ENCODE measurements at places on chromosomes 1 and 21. TPM values are rescaled to one million over a fixed set of nuclear protein-coding genes. Genes with fewer than 3 reads are reported as not detected.

- peak overlapping the region; percentile 92 for H3K4me3 ChIP-seq
- no peaks in the 10 kb centered on the region for H3K36me3 ChIP-seq
- no peak for DNase-seq
- H3K4me1 ChIP-seq: peaks cover 21% of the 10 kb centered on the region
- no peak overlapping the region for H3K27ac ChIP-seq
Observed at GRCh38 chr1:53016705-53017104, 45.3 kb upstream of the PODN start.

The BRINP3 gene
- total RNA-seq: not detected

DNA sequence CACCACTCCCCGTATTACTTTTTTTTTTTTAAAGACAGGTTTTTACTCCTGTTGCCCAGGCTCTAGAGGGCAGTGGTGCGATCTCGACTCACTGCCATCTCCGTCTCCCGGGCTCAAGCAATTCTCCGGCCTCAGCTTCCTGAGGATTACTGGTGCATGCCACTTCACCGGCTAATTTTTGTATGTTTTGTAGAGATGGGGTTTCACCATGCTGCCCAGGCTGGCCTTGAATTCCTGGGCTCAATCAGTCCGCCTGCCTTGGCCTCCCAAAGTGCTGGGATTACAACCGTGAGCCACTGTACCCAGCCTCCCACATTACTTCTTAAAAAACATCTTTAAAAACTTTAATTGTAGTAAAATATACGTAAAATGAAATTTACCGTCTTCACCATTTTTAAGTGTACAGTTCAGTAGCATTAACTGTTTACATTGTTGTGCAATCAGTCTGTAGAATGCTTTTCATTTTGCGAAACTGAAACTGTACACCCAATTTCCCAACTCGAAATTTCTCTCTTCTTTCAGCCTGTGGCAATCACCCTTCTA is 77.0 kb downstream of the ZMYM4 start:
- H3K27ac ChIP-seq: peak overlapping the region; percentile 81
- no peaks in the 10 kb centered on the region for H3K36me3 ChIP-seq
- DNase-seq: peak; percentile 75
- H3K4me1 ChIP-seq: peaks cover 23% of the 10 kb centered on the region
- H3K4me3 ChIP-seq: peak overlapping the region; percentile 60
- H3K27me3 ChIP-seq: no peaks in the 10 kb centered on the region

DNA sequence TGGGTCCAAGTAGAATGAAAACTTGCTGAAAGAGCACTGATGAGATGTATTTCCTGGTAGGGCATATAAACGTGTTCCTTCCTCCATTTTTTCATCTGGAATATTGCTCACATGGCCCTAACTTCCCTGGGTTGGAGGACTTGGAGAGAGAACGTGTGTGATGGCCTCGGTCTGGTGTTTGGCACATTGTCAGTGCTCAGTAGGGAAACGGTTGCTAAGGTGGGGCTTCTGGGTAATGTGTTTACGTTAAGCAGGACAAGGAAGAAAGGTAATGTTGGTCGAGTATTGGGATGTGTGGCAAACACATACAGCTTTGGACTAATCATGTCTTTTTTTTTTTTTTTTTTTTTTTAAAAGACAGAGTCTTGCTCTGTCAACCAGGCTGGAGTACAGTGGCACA is 6.2 kb downstream of the TTF2 start:
- no peaks in the 10 kb centered on the region for H3K27me3 ChIP-seq
- H3K4me1 ChIP-seq: peaks cover 8% of the 10 kb centered on the region
- H3K27ac ChIP-seq: no peak overlapping the region
- DNase-seq: no peak
- H3K4me3 ChIP-seq: no peak overlapping the region
- no peaks in the 10 kb centered on the region for H3K36me3 ChIP-seq

DNA sequence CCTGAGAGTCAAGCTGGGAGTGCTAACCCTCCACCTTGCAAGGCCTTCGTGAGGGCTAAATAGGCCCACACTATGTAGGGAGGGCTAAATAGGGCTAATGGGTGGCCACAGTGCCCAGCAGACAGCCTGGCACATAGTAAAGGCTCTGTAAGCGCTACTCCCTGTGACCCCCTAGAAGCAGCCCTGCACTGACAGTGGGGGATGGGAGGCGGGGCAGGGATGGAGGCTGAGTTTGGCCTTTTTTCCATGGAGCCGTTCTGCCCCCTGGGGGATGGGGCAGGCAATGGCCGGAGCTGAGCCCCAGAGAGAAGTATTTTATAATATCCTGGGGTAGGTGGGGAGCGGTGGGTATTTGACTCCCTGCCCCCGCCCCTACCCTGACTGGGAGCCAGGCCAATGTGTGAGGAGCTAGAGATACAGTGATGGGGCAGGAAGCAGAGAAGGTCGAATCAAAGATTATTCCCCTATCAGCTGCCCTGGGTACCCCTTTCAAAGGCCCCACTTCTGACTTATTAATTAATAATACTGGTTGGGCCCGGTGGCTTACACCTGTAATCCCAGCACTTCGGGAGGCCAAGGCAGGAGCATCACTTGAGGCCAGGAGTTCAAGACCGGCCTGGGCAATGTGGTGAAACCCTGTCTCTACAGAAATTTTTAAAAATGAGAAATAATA is 42.3 kb downstream of the LACTBL1 start:
- peaks cover 7% of the 10 kb centered on the region for H3K27me3 ChIP-seq
- no peaks in the 10 kb centered on the region for H3K4me1 ChIP-seq
- H3K4me3 ChIP-seq: no peak overlapping the region
- no peak overlapping the region for H3K27ac ChIP-seq
- no peaks in the 10 kb centered on the region for H3K36me3 ChIP-seq

DNA sequence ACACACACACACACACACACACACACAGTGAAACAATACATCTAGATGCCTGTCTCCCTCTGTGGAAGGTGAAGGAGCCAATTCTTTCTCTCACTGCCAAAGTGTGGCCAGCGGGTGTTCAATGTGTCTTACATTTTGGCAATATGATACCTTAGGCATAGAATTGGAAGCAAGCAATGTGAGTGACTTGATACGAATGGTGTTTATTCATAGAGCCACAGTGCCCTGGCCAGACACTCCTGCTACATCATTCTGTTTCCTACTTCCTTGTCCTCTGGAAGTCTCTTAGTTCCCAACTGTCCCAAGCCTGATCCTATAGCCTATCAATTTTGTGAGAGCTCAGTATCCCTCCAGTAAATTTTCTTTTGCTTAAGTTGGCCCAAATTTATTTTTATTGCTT is 170.0 kb upstream of the L1TD1 start:
- H3K4me1 ChIP-seq: peaks cover 6% of the 10 kb centered on the region
- DNase-seq: no peak
- no peaks in the 10 kb centered on the region for H3K27me3 ChIP-seq
- H3K36me3 ChIP-seq: no peaks in the 10 kb centered on the region
- no peak overlapping the region for H3K27ac ChIP-seq

DNA sequence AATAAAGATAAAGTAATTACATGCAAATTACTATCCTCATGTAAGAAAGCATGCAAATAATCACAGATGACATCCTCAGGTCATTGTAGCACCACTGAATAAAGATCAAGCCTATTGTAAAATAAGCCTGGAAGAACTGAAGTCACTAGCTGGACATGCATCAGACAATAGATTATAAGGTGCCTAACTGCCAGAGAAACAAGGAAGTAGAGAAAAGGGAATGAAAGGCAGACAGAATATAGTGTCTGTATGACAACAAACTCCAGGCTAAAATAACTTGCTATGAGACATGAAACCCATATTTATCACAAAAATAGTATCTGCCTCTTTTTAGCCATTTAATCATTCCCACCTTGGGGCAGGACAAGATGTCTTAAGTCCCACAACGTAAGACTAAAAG is 108.7 kb downstream of the ENAH start:
- H3K4me1 ChIP-seq: no peaks in the 10 kb centered on the region
- H3K27me3 ChIP-seq: no peaks in the 10 kb centered on the region
- H3K27ac ChIP-seq: no peak overlapping the region
- no peak for DNase-seq
- H3K36me3 ChIP-seq: peaks cover 7% of the 10 kb centered on the region

GRCh38 chr1:227532019-227532619 is 31.2 kb upstream of the ZNF678 start:
- H3K36me3 ChIP-seq: no peaks in the 10 kb centered on the region
- no peak overlapping the region for H3K27ac ChIP-seq
- H3K27me3 ChIP-seq: no peaks in the 10 kb centered on the region
- DNase-seq: no peak

DNA sequence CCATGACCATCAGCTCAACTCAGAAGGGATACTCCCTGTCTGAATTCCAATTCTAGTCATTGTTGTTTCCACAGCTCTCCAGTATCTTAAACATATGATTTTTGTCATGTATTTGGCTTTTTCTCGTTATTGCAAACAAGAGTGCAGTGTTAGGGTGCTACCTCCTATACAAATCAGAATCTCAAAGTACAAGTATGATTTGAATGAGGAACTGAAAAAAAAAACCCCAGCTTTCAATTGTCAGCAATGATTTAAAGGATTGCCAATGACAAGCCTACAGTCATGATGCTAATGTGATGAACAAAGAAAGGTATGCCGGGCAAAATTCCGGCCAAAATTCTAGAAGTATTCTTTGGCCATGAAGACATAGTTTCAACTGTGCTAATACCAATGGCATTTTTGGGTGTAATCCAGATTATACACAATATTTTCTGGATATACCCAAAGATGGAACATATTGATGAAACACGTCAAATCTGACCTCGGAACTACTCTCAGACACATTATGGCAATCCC is 14.9 kb downstream of the TMEM35B start:
- H3K27me3 ChIP-seq: no peaks in the 10 kb centered on the region
- no peak overlapping the region for H3K4me3 ChIP-seq
- DNase-seq: no peak
- peaks cover 13% of the 10 kb centered on the region for H3K4me1 ChIP-seq
- H3K36me3 ChIP-seq: no peaks in the 10 kb centered on the region

GRCh38 chr1:94919241-94920030 is 7.5 kb downstream of the CNN3 start:
- no peak overlapping the region for H3K4me3 ChIP-seq
- no peak for DNase-seq
- H3K27ac ChIP-seq: peak overlapping the region; percentile 42
- H3K4me1 ChIP-seq: peaks cover 63% of the 10 kb centered on the region

The GABRD gene
- total RNA-seq: not detected

GRCh38 chr1:44217809-44218410 is 4.6 kb downstream of the DMAP1 start:
- H3K27me3 ChIP-seq: no peaks in the 10 kb centered on the region
- peak overlapping the region; percentile 56 for H3K27ac ChIP-seq
- peak; percentile 81 for DNase-seq
- peaks cover 20% of the 10 kb centered on the region for H3K36me3 ChIP-seq
- H3K4me1 ChIP-seq: peaks cover 27% of the 10 kb centered on the region

The CDA gene
- total RNA-seq: 0.66 TPM

The LAMB3 gene
- 0.10 TPM for total RNA-seq

DNA sequence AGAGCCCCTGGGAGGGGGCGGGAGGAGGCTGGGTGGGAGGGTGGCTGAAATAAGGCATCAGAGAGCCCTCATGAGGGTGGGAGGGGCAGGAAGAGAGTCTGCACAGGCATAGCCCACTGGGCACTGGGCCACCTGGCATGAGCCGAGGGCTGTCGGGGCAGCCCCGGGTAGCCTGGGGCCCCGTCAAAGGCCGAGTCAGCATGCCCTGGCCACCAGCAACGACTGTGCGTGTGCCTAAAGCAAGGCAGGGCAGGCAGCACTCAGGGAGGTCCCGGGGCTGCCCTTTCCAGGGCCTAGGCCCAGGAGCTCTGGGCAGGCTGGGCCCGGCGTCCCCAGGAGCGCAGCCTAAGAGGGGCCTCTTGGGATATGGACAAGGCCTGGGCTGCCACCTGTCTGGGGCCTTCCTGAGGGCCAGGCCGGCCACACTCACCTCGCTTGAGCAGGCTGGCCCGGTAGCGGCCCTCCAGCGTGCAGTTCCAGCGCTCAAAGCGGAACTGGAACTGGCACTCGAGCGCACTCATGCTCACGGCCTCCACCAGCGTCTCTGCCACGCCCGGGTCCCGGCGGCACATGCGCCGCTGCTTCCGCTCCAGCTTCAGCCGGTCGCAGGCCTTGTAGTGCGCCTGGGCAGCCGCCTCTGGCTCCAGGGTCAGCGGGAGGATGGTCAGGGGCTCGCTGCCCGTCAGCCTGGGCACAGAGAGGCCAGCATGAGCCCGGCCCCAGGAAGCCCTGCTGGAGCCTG is 22.7 kb downstream of the WNT9A start:
- H3K27ac ChIP-seq: no peak overlapping the region
- peaks cover 16% of the 10 kb centered on the region for H3K27me3 ChIP-seq
- no peak for DNase-seq
- H3K4me1 ChIP-seq: no peaks in the 10 kb centered on the region
- no peak overlapping the region for H3K4me3 ChIP-seq

- no peak overlapping the region for H3K4me3 ChIP-seq
- H3K27ac ChIP-seq: no peak overlapping the region
- H3K27me3 ChIP-seq: no peaks in the 10 kb centered on the region
- H3K4me1 ChIP-seq: no peaks in the 10 kb centered on the region
- DNase-seq: no peak
Observed at GRCh38 chr1:184558691-184559090, 171.9 kb downstream of the C1orf21 start.

DNA sequence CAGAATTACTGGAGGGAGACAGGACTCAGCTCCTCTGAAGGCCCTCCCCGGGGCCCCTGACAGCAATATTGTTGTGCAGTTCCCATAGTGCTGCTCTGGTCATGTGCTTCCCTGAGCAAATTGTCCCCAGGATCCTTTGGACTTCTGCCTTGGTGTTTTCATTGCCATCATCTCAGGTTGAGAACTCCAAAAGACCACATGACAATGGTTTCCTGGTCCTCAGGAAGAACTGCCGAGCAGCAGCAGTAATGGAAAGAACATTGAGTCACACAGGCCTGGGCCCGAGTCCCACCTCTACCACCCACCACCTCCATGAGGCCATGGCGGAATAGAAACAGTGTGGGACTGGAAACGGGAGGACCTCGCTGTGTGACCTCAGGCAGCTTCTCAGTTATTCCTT is 6.3 kb upstream of the CTTNBP2NL start:
- no peak overlapping the region for H3K27ac ChIP-seq
- no peak overlapping the region for H3K4me3 ChIP-seq
- no peaks in the 10 kb centered on the region for H3K27me3 ChIP-seq
- H3K4me1 ChIP-seq: peaks cover 65% of the 10 kb centered on the region

The RYR2 gene
- not detected for total RNA-seq

The CLCNKB gene
- total RNA-seq: not detected

The LINGO4 gene
- total RNA-seq: not detected

- no peak overlapping the region for H3K27ac ChIP-seq
- no peaks in the 10 kb centered on the region for H3K36me3 ChIP-seq
- DNase-seq: no peak
- no peaks in the 10 kb centered on the region for H3K4me1 ChIP-seq
- no peak overlapping the region for H3K4me3 ChIP-seq
Observed at GRCh38 chr1:11566042-11566850, 87.3 kb downstream of the DISP3 start.

The CYP4A22 gene
- total RNA-seq: not detected

DNA sequence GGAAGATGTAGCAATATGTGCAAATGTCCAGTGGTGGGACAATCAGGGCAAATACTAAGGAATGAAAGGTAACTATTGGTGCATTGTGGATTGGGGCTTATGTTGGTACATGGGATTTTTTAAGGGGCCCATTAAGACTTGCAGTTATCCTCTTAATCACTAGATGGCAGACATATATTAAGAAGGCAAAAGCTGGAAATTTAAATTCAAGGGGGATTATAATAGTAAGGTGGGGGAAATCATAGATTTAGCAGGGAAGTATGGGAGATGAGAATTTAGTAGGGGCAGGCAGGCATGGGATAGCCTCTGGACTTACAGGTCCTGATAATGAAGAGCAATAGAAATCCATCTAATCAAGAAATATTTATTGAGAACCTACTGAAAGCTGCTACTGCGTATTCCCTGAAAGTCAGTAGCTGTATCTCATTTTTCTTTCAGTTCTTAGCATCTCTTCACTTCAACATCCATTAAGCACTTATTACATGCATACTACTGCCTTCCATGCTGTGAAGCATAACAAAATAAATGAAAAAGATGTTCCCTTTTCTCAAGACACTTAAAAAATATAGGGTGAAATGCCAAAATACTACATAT is 251.8 kb downstream of the CRB1 start:
- DNase-seq: peak; percentile 5
- H3K4me1 ChIP-seq: no peaks in the 10 kb centered on the region
- H3K4me3 ChIP-seq: no peak overlapping the region
- no peaks in the 10 kb centered on the region for H3K27me3 ChIP-seq
